HS-5 (cell line): ENCODE measurements at places on chromosomes 3 and 15.
A peak's percentile ranks its signal among the peaks of the same experiment; 100 is the strongest.

- DNase-seq: peak; percentile 52
Measured at GRCh38 chr15:78108300-78109084, 16.1 kb downstream of the SH2D7 start.

DNA sequence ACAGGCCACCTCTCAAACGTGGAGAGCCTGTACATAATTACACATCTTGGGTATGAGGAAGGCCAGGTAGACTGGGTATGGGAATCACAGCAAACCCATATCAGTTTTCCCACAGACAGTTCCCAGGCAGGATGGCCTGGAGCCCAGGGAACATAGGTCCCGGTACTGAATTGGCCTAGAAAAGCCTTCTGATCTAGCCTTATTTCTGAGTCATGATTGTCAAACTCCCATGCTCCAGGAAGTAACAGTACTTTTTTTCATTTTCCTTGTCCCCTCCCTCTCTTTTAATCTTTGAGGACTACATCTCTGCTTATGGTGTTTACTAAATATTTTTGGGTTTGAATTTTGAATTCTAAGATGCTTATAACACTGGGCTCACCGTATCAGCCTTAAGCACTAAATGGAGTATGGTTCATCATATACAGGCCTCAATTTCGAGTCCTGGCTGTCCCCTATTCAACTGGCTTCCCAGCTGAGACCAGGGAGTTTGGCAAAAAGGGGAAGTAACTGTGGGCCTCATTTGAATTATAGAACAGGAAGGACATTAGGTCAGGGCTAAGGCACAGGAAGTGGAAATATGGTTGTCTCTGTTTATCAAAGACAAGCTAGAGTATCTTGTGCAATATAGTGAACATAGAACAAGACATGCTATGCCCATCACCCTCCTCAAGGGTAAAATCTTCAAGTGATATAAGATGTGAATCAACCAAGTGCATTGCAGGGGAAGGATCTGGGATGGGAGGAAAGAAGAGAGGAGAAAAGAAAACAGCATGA is 494.6 kb downstream of the NTRK3 start:
- DNase-seq: no peak

- DNase-seq: no peak
Measured at GRCh38 chr3:16395212-16395611, 118.3 kb downstream of the RFTN1 start.

DNA sequence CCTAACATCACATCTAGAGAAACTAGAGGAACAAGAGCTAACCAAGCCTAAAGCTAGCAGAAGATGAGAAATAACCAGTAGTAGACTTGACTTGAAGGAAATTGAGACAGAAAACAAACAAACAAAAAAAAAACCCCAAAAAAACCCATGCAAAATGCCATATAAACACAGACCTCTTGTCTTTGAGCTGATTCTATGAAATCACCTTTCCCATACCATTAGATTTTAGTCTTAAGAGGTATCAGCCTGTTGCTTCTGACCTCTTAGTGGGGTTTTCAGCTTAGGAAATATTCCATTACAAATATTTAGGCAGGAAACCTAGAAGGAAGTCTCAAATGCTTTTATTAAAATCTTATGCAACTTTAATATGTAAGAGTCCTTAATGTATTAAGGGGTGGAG is 23.9 kb upstream of the ST3GAL6 start:
- no peak for DNase-seq

- peak; percentile 20 for DNase-seq
Measured at GRCh38 chr3:129824926-129825541, 68.5 kb downstream of the TMCC1 start.

DNA sequence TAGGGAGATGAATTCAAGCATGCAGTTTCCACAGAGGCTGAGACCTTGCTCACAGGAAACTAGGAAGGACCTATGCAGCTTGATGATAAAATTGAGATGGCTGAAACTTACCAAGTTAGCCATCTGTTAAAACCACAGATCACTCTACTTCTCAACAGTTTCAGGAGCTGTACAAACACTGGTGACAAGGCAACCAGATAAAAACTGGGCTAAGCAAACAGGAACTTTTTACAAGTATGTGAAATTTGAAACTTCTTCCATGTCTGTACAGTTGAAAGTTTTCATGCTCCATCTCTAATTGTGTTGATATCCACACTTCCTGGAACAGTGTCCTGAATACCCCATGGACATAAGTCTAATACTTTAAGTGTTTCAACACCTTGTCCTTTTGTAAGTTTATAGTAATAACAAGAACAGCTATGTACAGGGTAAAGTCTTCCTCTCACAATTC is 78.2 kb downstream of the FAIM start:
- peak; percentile 65 for DNase-seq

- no peak for DNase-seq
Measured at GRCh38 chr3:189999718-190000117, 121.0 kb downstream of the P3H2 start.

GRCh38 chr3:102265720-102266119 is 169.1 kb upstream of the ZPLD1 start:
- DNase-seq: no peak

DNA sequence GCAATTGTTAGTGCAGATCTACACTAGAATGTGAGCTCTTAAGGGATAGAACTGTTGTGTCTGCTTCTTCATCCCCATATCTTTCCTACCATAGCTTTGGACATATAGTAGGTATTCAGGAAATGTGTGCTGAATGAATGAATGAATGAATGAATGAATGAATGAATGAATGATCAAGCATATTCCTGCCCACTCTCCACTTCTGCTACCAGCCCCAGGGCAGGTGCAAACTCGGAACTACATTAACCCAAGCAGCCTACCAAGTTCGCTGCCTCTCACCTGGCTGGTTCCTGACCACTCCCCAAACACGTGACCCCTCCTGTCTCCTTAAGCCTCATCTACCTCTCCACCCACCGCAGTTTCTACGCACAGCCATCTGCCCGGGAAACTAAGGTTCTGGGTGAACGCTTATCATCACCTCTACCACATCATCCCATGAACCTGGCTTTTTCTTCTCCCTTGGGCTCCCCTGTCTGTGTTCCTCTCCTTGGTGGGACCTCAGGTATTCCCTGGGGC is 26.8 kb downstream of the PAQR5 start:
- DNase-seq: no peak

- no peak for DNase-seq
Measured at GRCh38 chr15:57003418-57003817, 85.0 kb downstream of the TCF12 start.

GRCh38 chr3:121722411-121722810 is 27.1 kb downstream of the GOLGB1 start:
- no peak for DNase-seq

DNA sequence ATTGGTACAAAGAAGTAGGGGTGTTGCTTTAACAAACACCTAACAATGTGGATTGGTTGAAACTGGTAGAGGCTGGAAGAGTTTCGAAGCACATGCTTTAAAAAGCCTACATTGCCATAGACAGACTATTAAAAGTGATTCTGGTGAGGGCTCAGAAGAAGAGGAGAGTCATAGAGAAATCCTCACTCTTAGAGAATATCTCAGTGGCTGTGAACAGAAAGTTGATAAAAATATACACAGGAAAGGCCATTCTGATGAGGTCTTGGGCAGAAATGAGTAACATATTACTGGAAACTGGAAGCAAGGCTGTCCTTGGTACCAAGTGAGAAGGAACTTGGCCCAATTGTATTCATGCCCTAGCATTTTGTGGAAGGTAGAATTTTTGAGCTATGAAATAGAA is 173.7 kb upstream of the CRBN start:
- DNase-seq: no peak

GRCh38 chr15:35427091-35427490 is 118.9 kb downstream of the DPH6 start:
- peak; percentile 63 for DNase-seq

DNA sequence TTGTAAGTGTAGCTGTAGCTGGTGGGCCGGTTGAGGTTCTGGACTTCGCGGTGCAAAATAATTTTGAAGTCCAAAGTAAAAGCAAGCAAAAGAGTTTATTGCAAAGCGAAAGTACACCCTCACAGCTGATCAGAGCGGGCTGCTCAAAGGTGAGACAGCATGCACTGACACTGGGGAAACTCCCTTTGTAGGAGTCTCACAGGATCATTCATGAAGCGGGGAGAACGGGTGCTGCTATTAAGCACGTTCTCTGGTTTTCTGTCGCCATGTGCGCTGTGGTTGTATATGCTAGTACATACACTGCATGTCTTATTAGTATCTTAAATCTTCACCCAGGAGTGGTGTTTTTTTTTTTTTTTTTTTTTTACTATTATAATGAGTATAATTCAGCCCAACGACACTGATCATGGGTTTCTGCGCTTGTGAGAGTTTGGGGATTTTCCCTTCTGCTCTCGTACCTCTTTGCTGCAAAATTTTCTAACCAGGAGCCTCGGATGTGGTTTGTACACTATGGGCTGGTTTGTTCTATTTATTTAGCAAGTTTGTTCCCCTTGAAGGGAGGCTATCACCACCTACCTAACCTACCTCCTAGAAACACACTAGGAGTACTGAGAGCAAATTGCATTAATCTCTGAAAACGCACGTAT is 1.4 kb upstream of the AP4E1 start:
- DNase-seq: no peak

GRCh38 chr3:176840641-176841286 is 356.5 kb downstream of the TBL1XR1 start:
- DNase-seq: no peak

DNA sequence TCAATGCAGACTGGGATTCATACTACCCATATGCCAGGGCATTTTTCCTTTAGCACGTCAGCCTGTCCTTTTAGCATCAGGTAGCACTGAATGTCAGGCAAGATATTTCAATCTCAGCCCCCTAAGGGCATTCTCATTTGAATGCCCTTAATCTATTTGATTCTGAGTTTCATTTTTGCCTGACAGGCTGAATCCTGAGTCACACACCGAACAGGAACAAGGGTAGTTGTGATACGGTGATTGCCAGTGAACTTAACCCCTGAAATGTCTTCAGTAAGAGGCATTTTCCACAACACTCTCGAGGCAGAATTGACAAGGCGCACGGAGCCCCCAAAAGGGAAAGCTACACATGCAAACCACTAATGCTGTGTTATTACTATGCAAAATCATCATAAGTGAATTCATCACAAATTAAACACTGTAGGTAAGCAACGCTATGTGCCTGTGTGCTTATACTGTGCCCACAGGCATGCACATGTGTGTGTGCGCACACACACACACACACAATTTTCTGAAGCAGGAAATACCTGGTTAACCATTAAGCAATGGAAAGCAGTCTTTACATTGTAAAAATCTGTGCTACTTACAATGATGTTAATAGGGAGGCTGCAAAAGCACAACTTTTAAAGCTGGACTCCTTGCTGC is 130.4 kb downstream of the ZNF385D start:
- no peak for DNase-seq

DNA sequence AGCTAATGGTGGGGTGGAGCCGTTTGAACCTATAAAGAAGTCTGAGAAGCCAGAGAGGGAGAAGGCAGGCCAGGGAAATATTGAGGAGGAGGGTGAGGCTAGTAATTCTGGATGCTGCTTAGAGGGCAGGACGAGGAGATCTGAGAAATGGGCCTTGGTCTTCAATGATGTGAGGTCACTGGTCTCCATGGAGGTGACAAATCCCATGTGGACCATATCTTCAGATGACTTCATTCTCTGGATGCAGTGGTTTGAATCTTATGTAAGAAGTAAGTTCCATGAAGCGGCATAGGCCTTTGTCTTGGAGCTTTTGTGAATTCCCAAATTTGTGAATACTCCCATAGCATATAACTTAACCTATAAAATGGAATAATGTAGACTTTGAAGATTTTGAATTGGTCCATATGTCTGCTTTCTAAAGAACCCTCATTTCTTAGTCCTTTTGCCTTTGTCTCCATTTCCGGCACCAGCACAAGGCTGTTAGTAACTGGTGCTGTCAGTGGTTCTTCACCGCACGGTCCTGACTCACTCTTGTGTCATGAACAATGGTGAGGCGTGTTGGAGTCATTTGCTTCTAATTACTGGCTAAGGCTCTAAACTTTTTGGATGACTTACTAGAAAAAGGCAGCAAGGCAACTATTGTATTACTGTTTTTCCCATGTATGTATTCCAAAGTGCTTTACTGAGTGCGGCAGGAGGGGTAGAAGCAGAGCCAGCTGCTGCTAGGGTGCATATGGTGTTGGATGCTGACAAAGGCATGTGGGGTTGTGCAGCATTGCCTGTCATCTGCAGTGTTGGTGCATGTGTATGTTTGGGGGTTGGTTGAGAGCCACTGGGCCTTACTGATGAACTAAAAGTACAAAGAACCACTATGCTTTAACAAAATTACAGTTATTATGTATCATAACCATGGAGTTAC is 279.3 kb upstream of the C2CD4B start:
- peak; percentile 87 for DNase-seq

DNA sequence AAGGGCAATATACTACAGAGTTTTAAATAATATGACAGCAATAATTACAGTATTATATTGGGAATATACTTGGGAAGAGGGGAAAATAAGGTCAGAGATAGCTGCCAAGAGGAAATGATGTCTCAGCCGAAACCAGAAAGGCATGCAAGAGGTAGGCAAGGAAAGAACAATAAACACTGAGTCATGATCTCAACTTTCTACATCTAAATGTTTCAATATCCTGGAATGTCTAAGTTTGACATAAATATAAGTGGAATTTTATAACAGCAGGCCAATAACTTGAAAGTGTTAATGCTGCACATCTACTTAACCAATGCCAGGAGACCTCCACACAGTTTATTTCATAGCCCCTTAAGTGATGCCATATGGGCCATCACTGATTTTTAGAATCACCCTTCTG is 99.8 kb upstream of the CPNE4 start:
- peak; percentile 84 for DNase-seq

GRCh38 chr3:71955240-71956068 is 170.5 kb upstream of the PROK2 start:
- DNase-seq: peak; percentile 70

DNA sequence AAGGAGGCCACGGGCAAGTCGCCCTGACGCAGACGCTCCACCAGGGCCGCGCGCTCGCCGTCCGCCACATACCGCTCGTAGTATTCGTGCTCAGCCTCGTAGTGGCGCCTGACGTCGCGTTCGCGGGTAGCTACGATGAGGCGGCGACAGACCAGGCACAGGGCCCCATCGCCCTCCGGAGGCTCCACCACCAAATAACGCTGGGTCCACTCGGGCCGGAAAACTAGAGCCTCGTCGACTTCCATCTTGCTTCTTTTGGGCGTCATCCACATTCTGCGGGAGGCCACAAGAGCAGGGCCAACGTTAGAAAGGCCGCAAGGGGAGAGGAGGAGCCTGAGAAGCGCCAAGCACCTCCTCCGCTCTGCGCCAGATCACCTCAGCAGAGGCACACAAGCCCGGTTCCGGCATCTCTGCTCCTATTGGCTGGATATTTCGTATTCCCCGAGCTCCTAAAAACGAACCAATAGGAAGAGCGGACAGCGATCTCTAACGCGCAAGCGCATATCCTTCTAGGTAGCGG is at the start of gene EPM2AIP1:
TSS of gene EPM2AIP1 (minus strand) at position 326 of the 520 bp plus-strand sequence. CDS start at position 272, 54 bp downstream.
- DNase-seq: no peak

DNA sequence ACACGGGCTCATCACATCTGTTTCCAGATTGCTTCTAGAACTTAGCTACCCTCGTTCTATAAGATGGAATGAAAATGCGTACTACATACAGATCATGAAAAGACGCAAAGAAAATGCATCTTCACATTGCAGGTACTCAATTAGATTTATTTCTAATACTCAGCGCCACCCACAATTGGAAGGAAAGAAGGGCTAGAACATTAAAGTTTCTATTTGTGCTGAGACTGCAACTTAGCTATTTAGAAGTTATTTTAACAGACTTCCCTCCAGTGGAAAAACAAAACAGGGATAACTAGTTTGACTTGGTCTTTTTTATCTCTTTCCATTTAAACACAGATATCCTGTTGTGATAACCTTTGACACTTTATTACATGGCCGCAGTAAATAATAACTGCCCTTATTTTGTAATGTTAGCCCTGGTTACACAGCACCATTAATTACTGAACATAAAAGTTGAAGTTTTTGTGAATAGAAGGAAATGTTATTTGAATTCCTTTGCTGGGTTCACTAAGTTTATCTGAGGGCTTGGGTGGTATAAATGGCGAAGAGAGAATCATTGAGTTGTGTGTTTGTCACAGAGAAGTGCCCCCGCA is 86.9 kb upstream of the SLC25A26 start:
- no peak for DNase-seq
